ENCODE measurements at places on chromosomes 13 and 19. TPM values are rescaled to one million over a fixed set of nuclear protein-coding genes. Genes with fewer than 3 reads are reported as not detected.

The FPR1 gene
- not detected for polyA plus RNA-seq

The SRRM5 gene
- not detected for polyA plus RNA-seq

The URAD gene
- polyA plus RNA-seq, result not detected

The TMEM255B gene
- 0.12 TPM for polyA plus RNA-seq

The ARL11 gene
- not detected for polyA plus RNA-seq

The SIGLEC10 gene
- polyA plus RNA-seq, result not detected

The PLVAP gene
- not detected for polyA plus RNA-seq

The ZNF121 gene
- polyA plus RNA-seq, result 29.5 TPM

The CEACAM3 gene
- not detected for polyA plus RNA-seq

The RFPL4AL1 gene
- not detected for polyA plus RNA-seq

The FCAR gene
- not detected for polyA plus RNA-seq
